ENCODE measurements at places on chromosomes 2 and 18. TPM values are rescaled to one million over a fixed set of nuclear protein-coding genes. Genes with fewer than 3 reads are reported as not detected.

- DNase-seq: peak; percentile 93
Observed at GRCh38 chr18:37481491-37481890, 84.1 kb downstream of the CELF4 start.

DNA sequence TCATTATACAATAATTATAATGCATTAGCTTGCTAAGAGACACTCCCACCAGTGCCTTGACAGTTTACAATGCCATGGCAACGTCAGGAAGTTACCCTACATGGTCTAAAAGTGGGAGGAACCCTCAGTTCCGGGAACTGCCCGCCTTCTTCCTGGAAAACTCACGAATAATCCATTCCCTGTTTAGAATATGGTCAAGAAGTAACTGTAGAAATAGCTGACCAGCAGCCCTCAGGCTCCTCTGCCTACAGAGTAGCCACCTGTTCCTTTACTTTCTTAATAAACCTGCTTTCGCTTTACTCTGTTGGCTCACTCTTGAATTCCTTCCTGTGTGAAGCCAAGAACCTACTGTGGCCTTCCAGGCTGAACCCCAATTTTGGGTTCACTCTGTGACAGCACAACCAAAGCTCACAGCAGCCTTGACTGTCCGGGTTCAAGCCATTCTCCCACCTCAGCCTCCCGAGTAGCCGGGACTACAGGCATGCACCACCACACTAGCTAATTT lies 20.0 kb upstream of the PTPN2 start:
- DNase-seq: peak; percentile 75

DNA sequence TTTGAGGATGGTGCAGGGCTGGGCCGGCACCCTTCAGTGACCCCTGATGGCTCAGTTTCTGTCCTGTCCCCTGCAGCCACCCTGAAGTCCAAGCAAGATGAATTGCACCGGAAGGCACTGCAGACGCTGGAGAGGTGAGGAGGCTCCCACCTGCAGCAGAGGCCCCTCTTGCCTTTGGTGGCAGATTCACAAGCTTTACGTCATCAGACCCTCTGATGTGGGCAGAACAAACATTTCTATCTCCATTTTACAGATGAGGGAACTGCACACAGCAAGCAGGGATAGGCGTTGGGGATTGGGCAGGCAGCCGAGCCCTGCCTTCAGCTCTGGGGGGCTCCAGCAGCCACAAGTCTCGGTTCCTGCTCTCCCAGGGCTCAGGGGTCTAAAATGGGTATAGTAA lies 107.7 kb upstream of the MCFD2 start:
- no peak for DNase-seq

DNA sequence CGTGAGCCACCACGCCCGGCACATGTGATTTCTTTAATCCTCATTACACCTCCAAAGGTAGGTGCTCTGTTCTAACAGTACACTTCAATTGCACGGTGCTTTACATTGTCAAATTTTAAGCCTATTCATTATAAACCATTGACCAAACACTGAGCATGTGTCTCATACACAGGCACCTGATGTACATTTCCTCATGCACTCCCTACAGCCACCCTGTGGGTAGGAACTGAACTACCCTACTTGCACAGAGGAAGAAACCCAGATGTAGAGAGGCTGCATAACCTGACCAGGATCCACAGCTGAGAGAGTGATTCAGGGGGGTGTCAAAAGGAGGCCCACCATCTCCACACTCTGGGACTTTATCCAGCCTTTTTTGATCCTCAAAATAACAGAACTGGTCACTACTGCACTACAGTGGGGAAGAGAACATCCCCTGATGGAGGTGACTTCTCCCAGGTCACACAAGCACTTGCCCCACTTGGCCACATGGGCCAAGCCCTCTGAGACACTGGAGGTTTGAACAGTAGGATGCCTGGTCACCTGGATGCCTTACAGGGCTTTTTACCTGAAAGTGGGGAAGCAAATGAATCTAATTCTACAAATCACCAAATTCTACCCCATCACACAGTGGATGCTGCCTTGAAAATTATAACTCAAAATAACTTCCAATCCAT lies 6.9 kb upstream of the DPYSL5 start:
- peak; percentile 7 for DNase-seq

- DNase-seq: peak; percentile 68
Observed at GRCh38 chr2:172806493-172806892, 70.8 kb downstream of the RAPGEF4 start.

- DNase-seq: no peak
Observed at GRCh38 chr2:21229302-21229701, 105.5 kb downstream of the TDRD15 start.

- DNase-seq: peak; percentile 78
Observed at GRCh38 chr2:182949572-182950189, 83.2 kb upstream of the FRZB start.

RGPD3 gene
- 1.0 TPM for total RNA-seq

Data from renal cortical epithelial cell (primary cell).